Fibroblast of mammary gland (primary cell): ENCODE measurements at places on chromosomes 1 and 21.
A peak's percentile ranks its signal among the peaks of the same experiment; 100 is the strongest.

DNA sequence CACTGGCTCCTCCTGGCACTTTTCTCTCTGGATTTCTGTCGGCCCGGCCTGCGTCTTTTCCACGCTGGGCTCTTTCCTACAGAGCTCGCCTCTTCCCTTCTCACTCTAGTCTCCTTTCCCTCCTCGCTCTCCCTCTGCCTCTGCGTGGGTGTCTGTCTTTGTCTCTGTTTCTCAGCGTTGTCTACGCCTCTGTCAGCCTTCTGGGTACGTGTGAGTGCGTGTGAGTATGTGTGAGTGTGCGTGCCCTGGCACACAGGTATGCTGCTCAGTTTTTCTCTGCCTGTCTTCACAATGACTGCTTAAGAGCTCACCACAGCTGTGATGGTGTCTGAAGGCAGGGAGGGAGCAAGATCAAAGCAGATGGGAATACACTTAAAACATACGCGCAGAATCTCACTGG is 77.7 kb downstream of the KIRREL1 start:
- DNase-seq: peak; percentile 42

DNA sequence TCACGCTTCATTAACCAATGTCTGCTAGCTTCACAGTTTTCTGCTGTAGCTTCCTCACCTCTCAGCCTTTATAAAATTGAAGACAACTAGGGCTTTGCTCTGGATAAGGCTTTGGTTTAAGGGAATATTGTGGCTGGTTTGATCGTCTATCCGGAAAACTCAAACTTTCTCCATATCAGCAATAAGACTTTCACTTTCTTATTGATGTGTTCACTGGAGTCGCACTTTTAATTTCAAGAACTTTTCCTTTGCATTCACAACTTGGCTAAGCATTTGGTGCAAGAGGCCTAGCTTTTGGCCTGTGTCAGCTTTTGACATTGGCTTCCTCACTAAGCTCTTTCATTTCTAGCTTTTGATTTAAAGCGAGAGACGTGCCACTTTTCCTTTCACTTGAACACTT is 12.9 kb downstream of the COA6 start:
- no peak for DNase-seq

GRCh38 chr1:159055181-159055641 is 21.4 kb downstream of the AIM2 start:
- DNase-seq: no peak

GRCh38 chr21:17537299-17537698 is 24.5 kb downstream of the CXADR start:
- no peak for DNase-seq

DNA sequence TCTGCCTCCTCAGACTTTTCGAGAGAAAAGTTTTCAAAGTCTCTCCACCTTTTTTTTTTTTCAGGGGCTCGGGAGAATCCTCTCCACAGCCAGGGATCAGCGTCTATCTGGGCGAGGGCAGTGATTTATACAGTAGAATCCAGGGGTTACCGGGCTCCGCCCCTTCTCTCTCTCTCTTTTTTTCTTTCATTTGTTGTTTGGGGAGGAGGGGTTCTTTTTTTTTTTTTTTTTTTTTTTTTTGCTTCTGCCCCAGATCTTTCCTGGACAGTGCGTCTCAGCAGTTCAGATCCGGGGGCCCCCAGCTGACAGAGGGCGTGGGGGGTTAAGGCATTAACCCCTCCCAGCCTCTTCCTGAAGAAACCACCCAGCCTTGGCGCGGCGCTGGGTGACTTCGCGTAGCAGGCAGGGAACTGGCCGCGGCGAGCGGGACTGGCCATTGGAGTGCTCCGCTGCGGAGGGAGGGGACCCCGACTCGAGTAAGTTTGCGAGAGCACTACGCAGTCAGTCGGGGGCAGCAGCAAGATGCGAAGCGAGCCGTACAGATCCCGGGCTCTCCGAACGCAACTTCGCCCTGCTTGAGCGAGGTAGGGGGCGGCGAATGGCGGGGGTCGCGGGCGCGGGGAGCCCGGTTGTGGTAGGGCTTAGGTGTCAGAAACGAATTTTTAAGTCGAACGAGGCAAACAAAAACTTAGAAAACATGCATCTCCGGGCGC is at the start of gene S1PR1:
S1PR1 (plus strand) TSS at position 504 of the 713 bp plus-strand sequence. CDS start 1,966 bp downstream, outside the sequence.
- DNase-seq: peak; percentile 48

- no peak for DNase-seq
Observed at GRCh38 chr1:24841593-24841992, 88.5 kb downstream of the RUNX3 start.

DNA sequence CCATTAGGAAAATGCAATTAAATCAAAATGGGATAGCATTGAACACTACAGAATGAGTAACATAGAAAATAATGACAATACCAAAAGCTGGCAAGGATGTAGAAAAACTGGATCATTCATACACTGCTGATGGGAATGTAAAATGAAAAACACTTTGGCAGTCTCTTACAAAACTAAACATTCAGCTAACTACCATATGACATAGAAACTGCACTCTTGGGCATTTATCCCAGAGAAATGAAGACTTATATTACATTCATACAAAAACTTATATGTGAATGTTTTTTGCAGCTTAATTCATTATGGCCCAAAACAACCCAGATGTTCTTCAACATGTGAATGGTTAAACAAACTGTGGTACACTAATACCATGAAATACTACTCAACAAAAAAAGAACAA is 66.4 kb downstream of the ANKRD13C start:
- peak; percentile 3 for DNase-seq

DNA sequence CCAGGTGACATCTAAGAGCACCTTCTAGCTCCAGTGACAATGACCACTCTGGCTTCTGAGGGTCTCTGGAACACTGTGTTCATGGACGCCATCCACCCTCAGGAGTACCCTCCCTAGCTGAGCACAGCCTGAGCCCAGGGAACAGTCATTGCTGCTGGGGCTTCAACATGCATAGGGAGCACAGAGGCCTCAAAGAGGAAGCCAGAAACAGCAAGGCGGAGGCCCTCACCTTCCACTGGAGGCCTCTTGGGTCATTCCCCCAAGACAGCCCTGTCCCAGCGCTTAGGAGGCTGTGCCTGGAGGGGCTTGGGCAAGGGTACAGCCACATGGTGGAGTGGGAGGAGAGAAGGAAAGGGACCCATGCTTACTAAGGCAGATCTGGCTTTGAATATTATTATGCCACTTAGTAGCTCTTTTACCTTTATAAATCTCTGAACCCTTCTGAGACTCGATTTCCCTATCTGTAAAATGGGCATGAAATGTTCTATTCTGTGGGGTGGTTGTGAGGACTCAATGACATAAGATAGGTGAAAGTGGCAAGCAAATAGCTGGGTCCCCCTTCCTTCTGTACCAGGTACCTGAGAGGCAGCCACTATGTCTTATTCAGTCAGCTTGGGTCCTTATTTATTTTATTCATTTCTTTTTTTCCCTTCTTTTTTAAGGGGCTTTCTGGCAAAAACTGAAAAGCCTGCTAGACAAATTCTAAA is 32.8 kb downstream of the PTAFR start:
- no peak for DNase-seq

DNA sequence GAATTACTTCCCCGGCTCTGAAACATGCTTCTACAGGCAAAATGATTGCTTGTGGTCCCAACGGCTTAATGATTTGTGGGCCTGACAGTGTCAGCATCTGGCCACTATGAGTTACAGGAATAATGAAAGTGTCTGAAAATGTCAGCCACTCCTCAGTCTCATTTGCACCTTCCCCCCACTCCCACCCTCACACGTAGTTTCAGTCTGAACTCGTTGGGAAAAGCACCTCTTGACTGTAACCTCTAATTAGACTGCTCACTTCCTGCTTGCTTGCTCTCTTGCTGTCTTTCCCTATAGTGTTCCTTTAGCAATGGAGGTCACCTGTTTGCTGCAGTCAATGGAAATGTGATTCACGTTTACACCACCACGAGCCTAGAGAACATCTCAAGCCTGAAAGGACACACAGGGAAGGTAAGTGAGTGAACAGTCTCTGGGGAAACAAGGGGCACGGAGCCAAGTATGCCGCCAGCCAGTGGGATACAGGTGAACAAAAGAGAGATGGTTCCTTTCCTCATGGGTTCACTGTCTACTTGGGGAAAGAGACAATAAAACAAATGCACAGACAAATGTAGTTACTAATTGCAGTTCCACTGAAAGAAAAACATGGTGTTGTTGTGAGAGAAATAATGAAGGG is 27.1 kb downstream of the CFAP57 start:
- DNase-seq: no peak

GRCh38 chr1:38745476-38746401 is 113.8 kb downstream of the RRAGC start:
- DNase-seq: no peak

DNA sequence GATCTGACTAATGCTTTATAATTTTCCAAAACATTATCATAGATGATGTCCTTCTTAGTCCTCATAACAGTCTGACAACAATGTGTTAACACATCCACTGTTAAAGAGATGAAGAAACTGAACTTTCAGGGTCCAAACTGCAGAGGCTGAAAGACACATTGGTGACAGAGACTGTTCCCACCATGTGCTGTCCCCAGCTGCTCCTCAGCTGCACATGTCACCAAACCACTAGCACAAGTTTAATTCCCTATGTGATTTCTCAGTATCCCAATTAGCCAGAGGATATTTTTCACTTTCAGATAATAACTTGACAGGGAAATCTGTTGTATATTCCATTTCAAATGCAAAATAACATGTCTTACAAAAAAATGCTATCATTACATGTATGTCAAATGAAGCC is 24.6 kb downstream of the LAMC2 start:
- DNase-seq: no peak

GRCh38 chr1:14524826-14525636 is 73.5 kb upstream of the KAZN start:
- no peak for DNase-seq

GRCh38 chr1:240843798-240844197 is 231.8 kb upstream of the GREM2 start:
- no peak for DNase-seq

GRCh38 chr1:29465755-29466154 is 229.4 kb downstream of the PTPRU start:
- DNase-seq: peak; percentile 27

DNA sequence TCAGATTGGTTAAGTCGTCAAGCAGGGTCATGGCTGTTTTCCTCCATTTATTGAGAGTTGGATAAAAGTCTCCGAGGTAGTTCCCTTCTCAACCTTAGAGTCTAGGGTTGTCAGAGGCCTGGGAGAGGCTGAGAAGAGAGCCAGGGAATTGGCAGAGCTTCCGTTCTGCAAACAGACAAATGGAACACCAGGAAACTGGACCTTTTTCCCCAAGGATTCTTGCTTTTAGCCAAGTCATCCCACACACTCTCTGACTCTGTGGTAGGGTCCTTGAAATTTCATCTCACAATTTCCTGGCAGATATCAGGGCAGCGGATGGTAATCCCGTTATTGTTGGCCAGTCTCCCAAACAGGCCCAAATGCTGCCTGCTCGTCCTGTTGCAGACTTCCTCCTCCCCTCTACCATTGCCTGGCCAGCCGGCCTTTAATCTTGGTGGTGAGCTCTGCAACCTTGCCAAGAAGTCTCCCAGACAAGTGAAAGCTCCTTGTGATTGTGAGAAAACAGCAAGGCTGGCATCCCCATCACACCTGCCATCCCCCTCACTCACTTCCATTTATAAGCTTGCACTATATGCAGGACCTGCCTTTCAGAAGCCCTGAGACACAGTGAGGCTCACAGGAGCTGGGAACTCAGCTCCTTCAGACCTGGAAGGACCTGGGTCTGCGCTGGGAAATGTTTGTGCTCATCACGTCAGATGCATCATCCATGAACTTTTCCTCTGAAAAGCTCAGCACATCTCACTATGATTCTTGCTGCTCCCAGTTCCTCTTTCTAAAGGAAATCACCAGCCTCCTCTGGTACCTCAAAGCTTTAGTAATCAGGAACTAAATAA is 13.7 kb upstream of the SRP9 start:
- peak; percentile 81 for DNase-seq

DNA sequence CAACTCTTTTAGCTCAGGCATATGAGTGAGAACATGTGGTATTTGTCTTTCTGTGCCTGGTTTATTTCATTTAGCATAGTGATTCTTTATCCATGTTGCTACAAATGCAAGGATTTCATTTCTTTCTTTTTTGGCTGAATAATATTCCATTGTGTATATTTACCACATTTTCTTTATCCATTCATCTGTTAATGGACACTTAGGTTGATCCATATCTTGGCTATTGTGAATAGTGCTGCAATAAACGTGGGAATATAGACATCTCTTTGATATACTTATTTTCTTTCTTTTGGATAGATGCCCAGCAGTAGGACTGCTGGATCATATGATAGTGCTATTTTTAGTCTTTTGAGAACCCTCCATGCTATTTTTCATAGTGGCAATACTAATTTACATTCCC is 30.8 kb downstream of the ASB17 start:
- DNase-seq: no peak

GRCh38 chr1:85611856-85612255 is 31.3 kb downstream of the CCN1 start:
- DNase-seq: peak; percentile 99

DNA sequence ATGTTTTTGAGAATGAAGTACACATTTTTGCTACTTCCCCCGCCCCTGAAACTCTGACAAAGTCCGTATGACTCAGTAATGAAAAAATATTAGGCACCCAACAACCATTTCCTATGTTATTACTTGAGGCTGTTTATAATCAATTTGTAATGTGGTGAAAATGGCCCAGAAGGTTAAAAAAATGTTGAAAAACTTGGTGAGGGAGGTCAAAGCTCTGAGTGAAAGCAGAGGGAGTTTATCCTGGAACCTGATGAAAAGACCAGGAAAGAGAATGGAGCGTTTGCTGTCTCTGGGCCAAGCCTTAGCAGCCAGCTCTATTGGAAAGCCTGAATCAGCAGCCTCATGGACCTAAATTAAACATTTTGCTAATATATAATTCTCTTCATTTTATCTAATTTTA is 367.7 kb upstream of the NEGR1 start:
- peak; percentile 40 for DNase-seq

GRCh38 chr21:38831526-38832467 is 26.1 kb downstream of the ETS2 start:
- DNase-seq: peak; percentile 100

- no peak for DNase-seq
Observed at GRCh38 chr1:196063952-196064351, 544.3 kb downstream of the KCNT2 start.
